ENCODE measurements at places on chromosomes 11 and 22.

DNA sequence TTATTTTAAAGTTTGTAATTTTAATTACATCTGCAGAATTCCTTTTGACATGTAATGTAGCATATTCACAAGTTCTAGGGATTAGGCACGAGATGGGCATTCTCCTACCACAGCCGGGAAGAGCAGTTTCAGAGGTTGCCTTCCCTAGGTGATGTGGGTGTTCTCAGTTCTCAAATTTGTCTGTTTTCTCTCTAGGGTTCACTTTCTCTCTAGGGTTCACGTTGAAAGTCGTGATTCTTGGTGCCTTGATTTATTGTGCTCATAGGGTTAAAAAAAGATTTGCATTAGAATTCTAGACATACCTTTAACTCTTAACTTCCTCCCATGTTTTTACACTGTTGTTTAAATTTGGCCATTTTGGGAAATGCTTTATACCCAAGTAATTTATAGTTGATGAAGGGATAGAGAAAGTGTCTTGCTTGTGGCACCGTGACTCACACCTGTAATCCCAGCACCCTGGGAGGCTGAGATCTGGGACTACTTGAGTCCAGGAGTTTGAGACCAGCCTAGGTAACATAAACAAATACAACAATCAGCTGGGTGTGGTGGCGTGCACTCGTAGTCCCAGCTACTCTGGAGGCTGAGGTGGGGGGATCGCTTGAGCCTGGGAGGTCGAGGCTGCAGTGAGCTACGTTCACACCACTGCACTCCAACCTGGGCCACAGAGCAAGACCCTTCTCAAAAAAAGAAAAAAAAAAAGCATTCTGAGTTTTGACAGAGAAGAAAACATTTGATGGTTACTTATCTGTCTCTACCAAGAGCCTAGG is 3.6 kb downstream of the MED15 start:
- no peak for DNase-seq

- DNase-seq = no peak
Observed at GRCh38 chr11:43693069-43693468, 12.5 kb downstream of the HSD17B12 start.

DNA sequence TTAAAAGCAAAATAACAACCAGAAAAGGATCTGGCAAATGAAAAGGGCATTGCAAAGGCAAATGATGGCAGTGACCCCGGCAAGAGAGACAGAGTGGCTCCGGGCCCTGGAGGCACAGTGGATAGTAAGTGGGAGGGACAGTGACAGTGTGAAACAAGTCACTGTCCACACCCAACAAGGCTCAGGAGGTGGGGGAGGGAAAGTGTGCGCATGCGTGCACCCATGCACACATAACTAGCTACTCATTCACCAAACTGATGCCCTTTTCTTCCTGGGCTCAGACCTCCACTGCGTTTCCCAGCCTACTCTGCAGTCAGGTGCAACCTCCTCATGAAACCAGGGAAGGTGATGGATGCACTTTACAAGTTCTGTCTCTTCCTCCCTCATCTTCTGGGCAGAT is 108.4 kb downstream of the SHANK2 start:
- DNase-seq = no peak

DNA sequence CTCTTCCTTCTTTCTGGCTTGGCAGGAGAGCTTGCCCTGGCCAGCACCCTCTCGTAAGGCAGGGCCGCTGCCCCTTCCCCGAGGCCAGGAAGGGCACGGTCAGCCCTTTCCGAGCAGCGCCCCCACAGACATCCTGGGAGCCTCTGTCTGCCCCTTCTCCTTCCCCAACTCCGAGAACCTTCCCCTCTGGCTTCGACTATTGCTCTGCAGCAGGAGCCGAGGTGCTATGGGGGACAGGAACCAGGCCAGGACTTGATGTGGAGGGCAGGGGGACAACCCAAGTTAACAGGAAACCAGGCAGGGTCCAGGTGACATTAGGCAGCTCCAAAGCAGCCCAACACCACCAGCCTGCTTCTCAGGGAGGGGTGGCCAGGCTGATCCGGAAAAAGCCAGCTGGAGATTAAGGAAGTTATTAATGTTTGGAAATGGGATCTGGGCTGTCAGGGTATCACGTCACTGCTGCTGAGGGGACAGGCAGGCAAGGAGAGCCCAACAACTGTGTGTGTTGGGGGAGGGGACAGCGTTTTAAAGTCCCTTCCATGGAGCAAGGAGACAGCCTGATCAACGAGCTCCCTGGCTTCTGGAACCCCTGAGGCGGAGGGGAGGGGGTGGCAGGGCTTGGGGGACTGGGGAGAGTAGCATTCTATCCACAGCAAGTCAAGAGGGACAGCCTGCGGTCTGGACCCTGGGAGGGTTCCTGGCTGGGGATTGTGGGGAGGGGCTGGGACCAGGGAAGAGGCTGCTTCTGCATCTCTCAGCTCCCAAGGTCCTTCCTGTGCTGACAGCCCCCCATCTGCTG is 27.3 kb downstream of the SYT7 start:
- DNase-seq = no peak

- DNase-seq = no peak
Observed at GRCh38 chr11:10358696-10359095, 53.8 kb downstream of the ADM start.

GRCh38 chr22:28254396-28254795 is 335.3 kb upstream of the PITPNB start:
- DNase-seq = no peak

- no peak for DNase-seq
Observed at GRCh38 chr11:97622795-97623194, 1233.0 kb downstream of the JRKL start.

DNA sequence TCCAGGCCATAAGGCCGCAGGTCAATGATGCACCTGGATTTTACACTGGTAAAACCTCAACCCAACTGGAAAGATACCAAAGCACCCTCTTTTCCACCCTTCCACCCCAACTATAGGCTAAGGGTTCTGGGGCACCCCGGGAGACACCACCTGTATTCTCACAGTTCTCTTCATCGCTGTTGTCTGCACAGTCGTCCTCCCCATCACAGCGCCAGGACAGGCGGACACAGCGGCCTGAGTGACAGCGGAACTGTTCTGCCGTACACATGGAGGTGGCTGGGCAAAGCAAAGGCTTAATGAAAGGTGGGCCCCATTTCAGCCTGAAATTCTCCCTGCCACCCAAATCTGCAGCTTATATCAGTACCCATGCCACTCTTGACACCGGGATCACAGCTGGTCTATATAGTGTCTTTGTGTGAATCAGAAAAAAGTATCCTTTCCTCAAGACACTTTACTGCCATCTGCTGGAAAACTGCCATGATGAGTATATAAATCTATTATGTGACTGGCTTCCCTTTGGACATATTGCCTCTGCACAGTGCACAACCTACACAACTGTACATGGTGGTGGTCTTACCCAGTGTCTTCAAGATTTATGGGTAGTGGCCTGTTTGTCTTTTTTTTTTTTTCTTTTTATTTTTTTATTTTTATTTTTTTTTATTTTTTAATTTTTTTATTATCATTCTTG is 21.5 kb downstream of the LRP4 start:
- DNase-seq = no peak

- no peak for DNase-seq
Observed at GRCh38 chr11:19526119-19526518, 186.5 kb upstream of the NAV2 start.

GRCh38 chr22:31609716-31610115 is 52.3 kb downstream of the PISD start:
- DNase-seq = no peak

GRCh38 chr11:57237204-57237681 is at the start of gene APLNR:
TSS of gene APLNR (minus strand) at chr11:57237250. CDS start at chr11:57237004, 246 bp downstream.
- no peak for DNase-seq

Data from WTC11 (cell line).